ENCODE measurements at places on chromosomes 2 and 18. TPM values are rescaled to one million over a fixed set of nuclear protein-coding genes. Genes with fewer than 3 reads are reported as not detected.

KCNG2 gene
- total RNA-seq: not detected

LYPD6B gene
- not detected for total RNA-seq

KIAA2012 gene
- total RNA-seq: not detected

- DNase-seq: no peak
Observed at GRCh38 chr2:225025917-225026571, 16.2 kb downstream of the DOCK10 start.

DNA sequence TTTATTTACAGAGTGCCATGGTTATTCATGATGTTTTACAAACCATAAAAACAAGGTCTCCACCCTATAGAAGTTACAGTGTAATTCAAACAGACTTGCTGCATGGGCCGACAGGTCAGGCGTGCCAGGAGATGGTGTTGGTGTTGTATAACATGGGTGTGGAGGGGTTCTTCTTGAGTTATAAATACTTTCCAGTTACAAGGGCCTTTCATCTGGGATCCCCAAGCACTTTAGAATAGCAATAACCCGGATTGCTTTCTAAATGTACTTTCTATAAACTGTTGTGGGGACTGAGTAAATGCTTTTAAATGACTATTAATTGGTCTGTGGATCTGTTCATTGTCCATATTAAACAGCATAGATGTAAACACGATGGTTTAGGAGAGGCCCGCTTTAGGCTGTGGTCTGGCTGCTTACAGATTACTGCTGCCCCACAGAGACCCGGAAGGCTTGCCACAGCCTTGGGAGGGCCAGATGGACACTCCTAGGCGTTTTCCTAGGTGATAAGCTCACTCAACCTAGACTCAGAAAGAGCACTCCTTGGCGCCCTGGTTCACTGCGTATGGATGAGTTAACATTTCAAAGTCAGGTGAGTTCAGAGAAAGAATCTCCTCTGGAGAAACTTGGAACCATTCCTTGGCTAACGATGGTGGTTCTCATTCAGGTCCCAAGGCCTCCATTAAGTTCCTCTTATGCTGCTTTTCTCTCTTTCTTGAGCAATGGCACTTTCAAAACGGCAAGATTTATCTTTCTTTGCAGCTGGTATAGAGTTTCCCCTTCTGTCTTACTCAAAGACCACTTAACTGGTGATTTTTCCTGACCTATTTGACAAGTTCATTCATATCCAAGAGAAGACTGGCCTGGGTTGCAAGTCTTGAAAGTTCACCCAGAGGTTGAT, 3.6 kb upstream of the KIAA2012 start:
- no peak for DNase-seq

DNA sequence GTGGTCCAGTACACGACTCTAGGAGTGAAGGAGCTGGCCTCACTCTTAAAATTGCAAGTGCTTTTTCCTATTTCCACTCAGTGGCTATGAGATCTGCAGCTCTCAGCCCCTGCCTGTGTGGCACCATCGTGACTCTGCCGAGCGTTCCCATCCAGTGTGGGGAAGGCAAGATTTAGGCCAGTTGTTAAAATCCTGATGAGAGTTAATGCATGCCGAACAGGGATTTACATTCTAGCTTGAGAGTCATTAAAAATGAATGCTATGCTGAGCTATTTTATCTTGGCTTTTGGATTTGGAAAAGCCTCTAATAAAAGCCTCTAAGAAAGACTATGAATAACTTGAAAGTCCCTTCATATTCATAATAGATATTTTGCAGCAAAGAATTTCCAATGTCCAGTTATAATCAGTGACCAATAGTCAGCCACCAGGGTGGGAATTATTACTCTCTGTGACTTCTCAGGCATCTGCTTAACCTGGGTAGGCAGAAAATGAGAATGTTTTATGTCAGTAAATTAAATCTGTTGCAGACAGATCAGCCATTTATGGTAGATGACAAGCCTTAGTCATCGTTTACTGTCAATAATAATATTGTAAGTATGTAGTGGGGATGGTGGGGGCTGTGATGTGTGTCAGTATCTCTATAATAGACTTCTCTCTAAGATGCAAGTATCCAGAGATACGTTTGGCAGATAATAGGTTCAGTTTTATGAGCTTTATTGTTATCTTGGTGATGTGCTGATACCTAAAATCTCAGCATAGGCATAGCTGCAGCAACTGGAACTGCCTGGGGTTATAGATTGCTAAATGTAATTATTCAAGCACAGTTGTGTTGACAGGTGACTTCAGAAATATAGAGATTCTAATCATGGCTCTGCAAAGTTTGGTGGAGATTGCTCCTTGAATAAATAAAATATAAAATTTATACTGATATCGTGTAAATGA, 207.8 kb downstream of the SOCS6 start:
- DNase-seq: no peak

- DNase-seq: no peak
Observed at GRCh38 chr2:65320042-65320725, 92.6 kb downstream of the ACTR2 start.

DNA sequence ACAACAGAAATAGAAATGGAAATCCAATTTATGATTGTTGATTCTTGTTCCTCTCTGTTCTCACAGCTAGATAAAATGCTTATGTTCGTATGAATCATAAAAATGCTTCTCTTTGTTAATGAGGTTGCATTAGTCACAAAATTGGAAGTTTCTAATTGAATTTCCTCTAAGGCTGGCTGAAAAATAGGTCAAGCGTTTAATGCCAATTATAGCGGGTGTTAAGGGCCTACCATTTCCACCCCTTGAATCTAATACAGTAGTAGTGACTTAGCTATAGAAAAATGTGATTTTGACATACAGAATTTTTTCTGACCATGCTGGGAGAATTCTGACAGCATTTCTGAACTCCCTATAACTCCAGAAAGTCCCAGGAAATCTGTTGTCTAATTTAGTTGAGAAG, 107.1 kb downstream of the TTN start:
- no peak for DNase-seq

- DNase-seq: no peak
Observed at GRCh38 chr18:58915995-58916394, 51.3 kb downstream of the ZNF532 start.

DNA sequence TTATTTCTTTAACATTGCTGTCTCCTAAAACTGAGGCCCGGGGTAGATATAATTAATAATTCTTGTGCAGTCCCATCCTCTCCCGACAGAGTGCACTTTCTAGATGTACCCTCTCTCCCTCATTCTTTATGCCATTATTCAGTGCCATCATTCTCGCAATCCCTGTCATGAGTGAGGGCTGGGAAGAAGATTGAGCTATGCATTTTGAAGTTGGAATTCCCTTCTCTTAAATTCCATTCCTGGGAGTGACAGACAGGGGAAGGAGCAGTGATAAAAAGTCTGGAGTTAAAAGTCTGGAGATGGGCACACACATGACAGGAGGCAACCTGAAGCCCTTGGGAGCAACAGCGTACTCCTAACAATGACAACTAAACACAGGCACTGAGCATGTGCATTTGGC, 2.6 kb upstream of the KCNE4 start:
- DNase-seq: no peak

DNA sequence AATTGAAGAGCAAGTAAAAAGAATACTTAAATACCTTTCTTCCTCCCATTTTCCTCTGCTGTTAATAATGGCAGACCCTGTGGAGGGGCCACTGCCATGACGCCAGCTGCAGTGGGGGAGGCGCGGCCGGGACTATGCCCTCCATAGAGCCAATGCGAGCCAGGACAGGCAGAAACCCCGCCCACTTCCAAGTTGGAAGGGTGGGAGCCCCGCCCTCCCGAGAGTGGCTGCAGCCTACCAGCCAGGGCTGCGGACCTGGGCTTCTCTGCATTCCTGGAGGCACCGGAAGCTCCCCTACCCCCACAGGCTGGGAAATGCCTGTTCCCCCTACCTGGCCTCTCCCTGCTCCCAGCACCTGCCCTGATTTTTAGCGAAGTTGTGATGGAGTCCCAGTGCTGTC, 439.4 kb upstream of the CDH19 start:
- no peak for DNase-seq
